H7 (cell line): ENCODE measurements at places on chromosomes 6 and 20.

DNA sequence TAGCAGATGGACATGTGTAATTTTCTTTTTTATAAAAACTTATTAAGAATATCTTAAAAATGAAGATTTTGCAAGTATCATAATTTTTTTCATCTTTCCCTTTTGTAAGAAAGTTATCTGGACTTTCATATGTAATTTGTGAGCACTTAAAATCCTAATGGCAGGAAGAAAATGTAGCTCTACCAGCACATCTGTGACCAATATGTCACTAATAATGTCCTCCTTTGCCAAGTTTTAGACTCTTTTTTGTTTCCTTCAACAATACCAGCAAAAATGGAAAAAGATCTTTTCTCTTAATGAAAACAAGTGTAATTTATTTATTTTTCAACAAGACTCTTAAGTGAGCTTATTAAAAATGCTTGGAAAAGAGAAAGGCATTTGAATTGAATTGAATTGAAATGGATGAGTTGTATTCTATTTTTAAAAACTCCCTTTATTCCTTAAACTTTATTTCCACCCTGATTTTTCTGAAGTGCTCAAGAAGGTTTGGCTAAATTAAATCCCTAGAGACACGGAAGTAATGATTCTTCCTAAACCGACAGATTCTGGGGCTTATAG is 110.7 kb downstream of the KIF6 start:
- no peak for DNase-seq

- no peak for DNase-seq
Observed at GRCh38 chr6:157343732-157344131, 20.4 kb upstream of the TMEM242 start.

DNA sequence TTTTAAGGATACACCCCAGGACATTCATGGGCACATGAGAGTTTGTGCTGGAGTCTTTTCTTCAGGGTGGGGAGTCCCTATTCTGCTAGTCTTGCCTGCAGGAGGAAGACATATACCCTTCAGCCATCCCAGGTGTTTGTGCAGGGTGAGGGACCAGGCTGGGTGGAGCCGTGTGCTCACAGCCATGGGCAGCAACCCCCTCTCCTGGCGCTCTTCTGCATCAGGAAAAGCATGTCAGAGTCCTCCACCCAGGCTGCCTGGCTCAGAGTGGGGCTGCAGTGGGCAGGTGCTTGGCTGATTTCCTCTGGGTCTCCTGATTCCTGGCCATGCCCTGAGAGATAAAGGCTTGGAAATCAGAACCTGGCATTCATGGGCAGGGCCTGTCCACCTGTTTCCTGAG is 22.7 kb upstream of the MLN start:
- DNase-seq = no peak

- DNase-seq = no peak
Observed at GRCh38 chr6:131782764-131783163, 25.1 kb upstream of the ENPP1 start.

DNA sequence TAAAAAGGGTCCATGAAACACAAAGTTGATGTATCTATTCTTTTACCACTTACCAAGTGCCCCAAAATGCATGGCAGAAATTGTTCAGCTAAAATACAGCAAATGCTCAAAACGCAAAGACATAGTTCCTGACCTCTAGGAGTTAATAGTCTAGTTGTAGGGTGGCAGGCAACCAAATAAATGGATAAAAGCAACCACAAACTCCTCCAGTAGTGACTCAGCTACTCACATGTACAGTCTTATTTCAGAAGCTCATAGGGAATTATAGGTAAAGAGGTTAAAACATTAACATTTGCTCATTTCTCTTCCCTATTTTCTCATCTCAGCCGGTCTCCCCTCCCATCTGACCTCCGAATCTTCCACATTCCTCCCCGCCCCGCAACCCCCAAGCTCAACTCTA is 143.9 kb upstream of the INSM1 start:
- DNase-seq = no peak
